SK-MEL-5 (cell line): ENCODE measurements at places on chromosomes 1 and 21. TPM values are rescaled to one million over a fixed set of nuclear protein-coding genes. Genes with fewer than 3 reads are reported as not detected.

- DNase-seq = no peak
These were observed 8.0 kb upstream of the RNPC3 start for GRCh38 chr1:103517380-103518047.

- DNase-seq = no peak
These were observed 25.0 kb downstream of the PBX1 start for GRCh38 chr1:164583835-164584539.

DNA sequence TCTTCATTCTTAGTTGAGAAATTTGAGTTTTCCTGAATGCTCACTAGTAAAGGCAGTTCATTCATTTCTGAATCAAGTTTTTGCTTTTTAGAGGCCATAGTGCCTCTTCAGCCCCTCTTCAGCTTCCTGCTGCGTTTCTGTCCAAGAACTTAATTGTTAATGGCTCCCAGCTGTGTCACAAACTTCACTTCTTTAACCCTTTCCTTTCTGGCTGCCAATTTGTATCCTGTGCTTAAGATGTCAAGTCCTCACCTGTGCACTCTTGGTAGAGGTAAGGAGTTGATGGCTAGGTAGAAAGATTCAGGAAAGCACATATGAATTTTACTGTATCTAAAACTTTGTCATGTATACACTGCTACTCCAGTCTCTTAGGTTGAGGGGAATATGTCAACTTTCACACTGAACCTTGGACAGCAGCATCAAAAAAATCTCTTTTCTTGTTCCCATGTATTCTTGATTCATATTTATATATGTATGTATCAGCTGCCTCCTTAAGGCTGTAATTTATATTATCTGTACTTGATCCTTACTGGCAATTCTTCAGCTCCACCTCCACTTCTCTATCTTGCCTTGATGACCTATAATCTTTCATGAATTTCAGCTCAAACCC is 612.8 kb downstream of the LMO4 start:
- DNase-seq = no peak

DNA sequence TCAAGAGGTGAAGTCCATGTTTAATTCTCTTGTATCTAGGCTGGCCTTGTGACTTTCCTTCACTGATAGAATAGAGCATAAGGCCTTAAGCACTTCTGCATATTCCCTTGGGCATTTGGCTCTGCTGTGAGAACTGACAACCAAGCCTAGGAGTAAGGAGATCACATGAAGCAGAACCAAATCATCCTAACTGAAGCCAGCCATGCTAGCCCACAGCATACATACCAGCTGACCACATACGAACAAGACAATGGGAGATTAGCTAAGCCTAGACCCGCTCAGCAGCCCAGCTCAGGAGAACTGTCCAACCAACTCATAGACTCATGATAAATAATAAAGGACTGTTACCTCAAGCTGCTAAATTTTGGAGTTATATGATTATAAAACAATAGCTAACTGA is 114.6 kb upstream of the NEK7 start:
- no peak for DNase-seq

- no peak for DNase-seq
These were observed 526.2 kb downstream of the MRPL39 start for GRCh38 chr21:25081096-25081495.

The FMO5 gene
- 0.98 and 1.4 TPM in 2 replicates for total RNA-seq

GRCh38 chr1:184141361-184141880 is 89.9 kb downstream of the TSEN15 start:
- no peak for DNase-seq

DNA sequence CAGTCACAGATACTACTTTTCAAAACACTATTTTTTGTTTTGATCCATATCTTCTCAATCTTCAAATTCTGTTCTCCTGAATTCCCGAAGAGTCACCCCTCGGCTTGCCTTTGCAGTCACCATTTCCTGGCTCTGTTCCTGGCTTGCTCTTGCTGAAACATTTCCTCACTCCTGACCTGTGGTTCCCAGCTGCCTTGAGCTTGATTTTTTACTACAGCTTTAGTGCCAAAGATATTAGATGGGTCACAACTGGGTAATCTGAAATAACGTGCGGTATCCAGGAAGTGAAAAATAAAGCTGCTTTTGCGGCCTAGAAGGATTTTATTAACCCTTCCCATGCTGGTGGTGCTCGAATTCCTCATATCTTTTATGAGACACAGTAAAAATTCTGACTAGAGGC is 318.8 kb downstream of the PCP4 start:
- no peak for DNase-seq

GRCh38 chr1:35443768-35444518 is 113.3 kb downstream of the KIAA0319L start:
- DNase-seq = peak; percentile 26

DNA sequence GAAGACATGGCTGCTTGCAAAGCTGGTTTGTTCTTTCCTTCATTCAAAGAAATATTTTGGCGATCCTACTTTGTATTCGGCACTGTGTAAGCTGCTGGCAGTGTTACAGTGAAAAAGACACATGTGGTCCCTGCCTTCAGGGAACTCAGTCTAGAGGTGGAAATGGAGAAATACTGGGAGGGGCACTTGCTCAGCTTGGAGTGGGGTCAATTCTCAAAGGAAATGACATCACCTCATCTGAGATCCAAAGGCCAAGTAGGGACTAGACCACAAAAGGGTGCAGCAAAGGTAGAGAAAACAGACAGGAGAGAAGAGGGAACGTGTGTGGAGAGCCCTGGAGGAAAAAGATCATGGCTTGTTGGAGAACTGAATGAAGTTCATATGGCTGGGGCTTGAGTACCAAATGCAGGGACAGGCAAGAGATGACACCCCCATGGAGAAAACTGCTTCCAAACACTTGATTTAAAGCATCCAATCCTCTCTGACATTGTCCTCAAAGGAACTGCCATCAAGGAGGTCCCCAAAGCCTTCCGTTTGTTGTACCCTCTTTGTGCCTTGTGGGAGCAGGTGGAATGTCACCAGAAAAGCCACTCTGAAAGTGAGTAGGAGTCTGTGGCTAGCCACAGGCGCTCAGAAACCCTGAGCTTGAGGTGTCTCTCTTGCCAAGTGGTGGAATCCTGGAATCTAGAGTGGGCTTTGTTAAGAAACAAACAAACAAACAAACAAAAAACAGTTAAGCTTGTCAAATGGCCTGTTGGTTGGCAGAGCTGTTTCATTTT is 48.3 kb upstream of the TDRD10 start:
- no peak for DNase-seq

DNA sequence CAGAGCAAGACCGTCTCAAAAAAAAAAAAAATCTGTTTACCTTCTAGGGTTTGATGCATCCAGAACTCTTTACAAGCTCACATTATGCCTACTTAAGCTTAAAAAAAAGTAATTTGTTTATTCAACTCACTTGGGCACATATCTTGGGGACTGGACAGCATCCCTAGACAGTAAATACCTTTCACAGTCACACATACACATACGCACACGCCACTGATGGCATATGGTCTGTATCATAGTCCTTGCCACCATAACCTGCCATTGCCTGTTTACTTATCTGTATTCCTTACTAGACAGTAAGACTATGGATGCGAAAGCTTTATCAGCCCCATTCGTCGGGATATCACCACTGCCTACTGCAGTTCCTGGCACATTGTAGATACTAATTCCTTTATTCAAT is 446.3 kb upstream of the RGS18 start:
- no peak for DNase-seq

The SETSIP gene
- not detected in 2 replicates for total RNA-seq
